ENCODE measurements at places on chromosomes 16 and 17.

DNA sequence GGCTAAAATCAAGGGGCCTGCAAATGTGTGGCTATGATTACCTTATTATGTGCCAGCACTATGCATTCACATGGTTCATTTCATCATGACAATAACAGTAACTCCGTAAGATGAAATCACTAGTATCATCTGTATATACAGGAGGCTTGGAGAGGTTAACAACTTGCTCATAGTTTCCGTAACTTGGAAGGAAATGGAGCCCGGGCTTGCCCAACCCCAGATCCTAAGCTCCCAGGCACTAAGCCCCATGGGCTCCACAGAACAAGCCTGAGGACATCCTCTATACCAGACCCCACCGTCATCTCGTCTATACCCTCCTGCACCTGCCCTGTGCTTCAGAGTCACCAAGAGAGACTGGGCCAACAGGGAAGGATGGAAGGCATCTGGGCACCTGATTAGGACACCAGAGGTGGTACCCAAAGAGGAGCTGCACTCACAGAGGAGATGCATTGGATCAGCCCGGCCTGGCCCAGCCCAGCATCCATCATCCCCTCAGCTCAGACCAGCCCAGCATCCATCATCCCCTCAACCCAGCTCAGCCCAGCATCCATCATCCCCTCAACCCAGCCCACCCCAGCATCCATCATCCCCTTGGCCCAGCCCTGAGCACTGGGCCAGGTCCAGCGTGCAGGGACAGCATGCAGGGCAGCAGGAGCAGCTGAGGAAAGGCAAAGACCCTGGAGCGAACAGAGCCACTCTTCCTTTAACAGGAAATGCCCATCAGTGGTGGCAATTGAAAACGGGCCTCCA lies 28.5 kb downstream of the NSMCE1 start:
- no peak for DNase-seq

DNA sequence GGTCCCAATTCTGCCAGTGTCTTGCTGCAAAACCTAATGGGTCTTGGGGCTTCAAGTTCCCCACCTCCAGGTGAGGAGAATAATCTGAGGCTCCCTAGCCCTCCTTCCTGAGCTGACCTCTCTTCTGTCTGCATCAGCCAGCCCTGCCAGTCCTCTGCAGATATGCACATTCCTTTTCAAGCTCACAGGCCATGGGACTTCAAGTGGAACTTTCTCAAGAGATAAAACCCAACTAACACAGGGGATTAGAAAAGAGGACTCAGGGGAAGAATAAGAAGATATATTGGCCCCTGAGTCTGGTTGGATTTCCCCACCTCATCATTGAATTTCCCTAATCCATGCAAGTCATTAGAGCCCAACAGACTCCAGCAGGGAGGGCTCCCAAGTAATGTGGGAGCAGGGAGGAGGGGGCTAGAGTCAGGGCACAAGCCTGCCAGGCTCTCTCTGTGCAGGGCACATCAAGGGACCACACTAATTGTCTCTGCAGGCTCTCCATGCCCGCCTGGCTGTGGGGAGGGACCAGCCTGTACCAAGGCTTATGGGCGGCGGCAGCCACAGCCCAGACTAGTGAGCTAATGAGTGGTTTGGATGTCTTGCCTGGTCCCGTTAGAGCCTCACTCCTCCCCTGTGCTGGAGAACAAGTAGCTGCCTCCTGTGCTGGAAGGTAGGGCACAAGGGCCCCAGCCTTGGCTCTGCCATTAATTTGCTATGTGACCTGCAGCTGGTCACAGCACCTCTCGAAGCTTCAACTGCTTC lies 1.2 kb downstream of the KRT14 start:
- no peak for DNase-seq

GRCh38 chr17:82054351-82055022 lies 2.8 kb downstream of the GPS1 start:
- no peak for DNase-seq

DNA sequence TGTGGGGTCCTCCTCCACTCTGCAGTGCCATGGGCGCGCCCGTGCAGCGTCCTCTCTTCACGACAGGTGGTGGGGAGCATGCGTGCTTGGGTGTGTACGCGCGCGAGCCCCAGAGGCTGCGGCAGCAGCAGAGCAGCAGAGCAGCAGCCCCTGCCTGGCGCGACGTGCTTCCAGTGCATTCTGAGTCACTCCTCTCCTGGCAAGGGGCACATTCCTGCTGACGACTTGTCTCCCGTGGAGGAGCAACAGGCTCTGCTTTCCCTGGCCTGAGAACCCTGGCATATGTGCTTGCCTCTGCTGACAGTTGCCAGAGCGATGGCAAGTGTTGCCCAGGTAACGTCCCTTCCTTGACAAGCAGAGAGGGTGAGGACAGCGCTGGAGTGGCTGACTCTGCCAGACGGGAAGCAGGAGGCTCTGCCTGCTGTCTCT lies 133.8 kb upstream of the PLCG2 start:
- DNase-seq = no peak

- no peak for DNase-seq
These were observed 341.4 kb downstream of the CA10 start for GRCh38 chr17:51817117-51817516.

GRCh38 chr17:7403043-7403726 lies 712 bp downstream of the TMEM256 start:
- DNase-seq = peak; percentile 7

GRCh38 chr16:87323727-87324410 lies 6.7 kb upstream of the C16orf95 start:
- DNase-seq = no peak

DNA sequence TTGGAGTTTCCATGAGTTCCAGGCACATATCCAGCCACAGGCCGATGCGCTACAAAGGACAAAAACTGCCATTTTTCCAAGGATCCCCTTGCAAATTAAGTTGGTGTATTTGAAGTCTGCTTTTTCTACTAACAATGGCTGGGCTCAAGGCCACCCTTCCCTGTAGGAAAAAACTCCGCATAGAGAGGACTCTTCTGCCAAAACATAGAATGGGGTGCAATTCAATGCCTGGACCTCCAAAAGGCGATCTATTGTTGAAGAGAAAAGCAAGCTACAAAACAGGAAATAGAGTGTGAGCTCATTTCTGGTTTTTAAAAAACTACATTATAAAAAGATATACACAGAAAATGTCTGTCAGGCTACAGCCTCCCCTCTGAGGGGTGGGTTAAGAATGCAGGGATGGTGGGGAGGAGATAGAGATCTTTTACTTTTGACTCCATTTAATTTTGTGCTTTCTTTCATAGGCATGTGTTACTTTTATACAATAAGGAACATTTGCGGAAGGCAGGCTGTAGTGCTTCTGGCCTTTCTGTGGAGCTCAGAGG lies 22.9 kb upstream of the PRSS54 start:
- DNase-seq = no peak

DNA sequence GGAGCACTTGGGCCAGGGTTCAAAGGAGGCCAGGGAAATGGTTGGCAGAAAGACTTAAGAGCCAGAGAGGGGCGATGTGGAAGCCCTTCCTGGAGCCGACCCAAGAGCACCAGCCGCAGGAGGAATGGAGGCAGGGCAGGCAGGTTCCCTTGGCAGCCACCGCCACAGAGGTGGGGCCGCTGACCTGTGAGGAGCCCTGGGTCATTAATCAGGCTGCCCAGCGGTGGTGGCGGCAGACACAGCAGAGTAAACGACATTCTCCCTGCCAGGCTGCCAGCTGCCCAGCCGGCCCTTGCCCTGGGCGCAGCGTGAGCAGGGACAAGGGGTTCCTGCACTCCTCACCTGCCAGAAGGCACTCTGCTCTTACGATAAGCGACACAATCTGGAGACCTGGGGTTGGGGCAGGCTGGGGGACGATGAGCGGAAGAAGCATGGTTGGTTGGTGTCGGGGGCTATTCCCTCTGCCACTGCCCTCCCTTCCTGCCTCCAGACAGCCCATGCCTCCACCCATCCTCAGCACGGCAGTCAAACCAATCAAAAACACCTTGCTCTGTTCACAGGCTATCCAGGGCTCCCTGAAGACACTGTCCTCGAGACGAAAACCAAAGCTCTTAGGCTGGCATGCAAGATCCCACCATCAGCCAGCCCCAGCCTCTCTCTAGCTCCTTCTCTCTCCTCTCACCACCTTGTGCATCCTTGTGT lies 40.9 kb downstream of the PLXDC1 start:
- no peak for DNase-seq

DNA sequence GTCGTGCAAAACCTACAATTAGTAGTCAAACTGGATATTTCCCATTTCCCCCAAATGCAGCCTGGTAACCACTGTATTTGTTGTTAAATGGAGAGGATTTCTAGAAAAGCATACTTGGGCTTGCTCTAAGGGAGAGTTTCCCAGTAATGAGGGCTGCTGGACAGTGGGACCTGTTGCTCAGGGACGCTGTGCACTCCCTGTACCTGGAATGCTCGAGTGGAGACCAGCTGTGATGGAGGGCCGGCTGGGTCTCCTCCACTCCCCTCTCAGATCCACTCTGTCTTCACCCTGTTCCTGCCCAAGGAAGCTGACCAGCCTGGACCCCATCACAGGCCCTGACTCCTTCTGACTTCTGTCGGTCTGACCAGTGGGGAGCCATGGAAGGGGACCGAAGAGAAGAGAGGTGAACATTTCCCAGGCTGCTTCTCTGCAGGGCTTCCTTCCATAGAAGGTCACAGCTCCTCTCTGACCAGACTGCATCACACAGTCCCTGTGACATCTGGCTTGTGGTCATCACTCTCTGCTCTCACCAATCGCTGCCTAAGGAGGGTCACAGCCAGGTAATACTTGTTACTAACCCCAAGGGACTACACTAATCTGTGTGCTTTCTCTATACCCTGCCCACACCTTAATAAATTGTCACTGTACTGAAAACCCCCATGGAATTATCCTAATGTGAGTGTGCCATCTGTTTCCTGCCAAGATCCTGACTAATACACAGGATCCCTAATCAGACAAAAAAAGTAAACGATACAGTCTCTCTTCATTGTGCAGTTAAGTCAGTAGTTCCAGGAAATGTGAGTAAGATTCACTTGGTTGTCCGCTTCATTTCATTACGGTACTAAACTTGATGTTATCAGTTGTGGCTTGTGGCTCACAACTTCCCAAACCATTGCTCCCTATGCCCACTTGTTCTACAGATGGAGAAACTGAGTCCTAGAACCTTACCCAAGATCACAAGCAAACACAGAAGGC lies 102.4 kb downstream of the CCT6B start:
- no peak for DNase-seq

- DNase-seq = peak; percentile 82
These were observed 16.3 kb downstream of the DNAI2 start for GRCh38 chr17:74290340-74290739.

DNA sequence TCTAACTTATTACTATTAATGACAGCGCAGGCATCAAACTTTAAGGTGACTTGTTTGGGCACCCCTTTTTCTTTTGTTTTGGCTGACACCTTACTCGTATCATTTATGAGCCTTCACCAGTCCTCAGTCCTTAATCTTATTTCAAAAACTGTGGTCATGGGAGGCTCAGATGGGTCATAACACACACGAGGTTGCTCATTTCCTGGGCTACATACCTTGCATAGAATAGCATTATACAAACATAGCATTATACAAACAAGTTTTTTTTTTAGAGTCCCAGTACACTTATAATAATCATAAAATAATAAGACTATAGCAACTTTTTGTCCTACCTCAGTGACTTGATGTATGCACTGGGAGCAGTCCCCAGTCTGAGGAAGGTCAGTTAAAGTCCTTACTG lies 11.2 kb upstream of the ACSF2 start:
- DNase-seq = no peak

GRCh38 chr17:50963139-50963538 lies 97.0 kb upstream of the TOB1 start:
- DNase-seq = no peak

- DNase-seq = peak; percentile 71
These were observed 373 bp downstream of the CMC2 start for GRCh38 chr16:81006211-81006812.

- no peak for DNase-seq
These were observed 117.9 kb downstream of the SPACA3 start for GRCh38 chr17:33109336-33110072.

- no peak for DNase-seq
These were observed 299.2 kb downstream of the TOX3 start for GRCh38 chr16:52247737-52248136.

GRCh38 chr16:3074860-3075522 lies 9.6 kb downstream of the IL32 start:
- DNase-seq = no peak

DNA sequence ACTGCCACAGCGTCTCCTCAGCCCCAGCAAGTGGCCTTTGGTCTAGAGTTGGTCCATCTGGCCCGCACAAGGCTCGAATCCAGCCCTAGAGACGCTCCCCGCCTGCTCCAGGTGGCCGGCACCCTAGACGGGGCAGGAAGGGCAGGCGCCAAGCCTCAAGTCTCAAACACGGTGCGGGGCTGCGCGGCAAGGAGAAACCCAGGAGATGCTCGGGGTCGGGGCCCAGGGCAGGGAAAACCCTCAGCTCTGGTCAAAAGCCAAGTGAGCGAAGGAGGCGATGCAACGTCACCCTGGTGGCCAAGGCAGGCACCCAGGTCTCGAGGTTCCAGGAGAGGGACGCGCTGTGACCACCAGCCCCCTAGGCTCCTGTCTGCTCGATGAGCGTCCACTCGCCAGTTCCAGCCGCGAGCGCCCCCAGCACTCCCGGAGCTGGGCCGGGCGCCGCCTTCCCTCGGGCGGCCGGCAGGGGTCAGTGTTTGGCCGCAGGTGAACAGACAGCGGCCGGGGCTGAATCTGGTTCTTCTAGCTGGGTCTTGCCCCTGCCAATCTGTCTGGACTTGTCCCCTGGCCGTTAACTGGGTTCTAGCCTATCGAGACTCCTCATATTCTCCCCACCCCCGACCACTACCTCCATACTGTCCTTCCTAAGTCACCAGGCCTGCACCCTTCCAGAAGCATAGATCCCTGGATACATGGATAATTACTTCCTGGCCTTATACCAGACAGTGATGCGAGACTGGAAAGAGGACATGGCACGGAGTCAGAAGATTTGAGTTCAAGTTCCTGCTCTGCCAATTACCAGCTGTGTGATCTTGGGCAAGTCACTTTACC lies 44.0 kb downstream of the PRAC1 start:
- DNase-seq = peak; percentile 41

DNA sequence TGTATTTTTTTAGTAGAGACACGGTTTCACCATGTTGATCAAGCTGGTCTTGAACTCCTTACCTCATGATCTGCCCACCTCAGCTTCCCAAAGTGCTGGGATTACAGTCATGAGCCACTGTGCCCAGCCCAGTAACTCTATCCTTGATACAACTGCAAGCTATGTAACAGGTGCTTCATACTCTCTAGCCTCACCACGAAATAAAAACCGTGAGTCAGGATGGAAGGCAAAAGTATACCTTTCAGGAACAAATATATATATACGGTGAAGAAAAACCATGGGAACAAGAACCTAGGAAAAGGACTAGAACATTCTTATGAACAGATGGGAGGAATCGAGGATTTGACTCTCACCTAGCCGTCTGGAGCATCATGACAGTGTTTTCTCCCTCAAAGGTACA lies 9.6 kb upstream of the FBF1 start:
- no peak for DNase-seq

DNA sequence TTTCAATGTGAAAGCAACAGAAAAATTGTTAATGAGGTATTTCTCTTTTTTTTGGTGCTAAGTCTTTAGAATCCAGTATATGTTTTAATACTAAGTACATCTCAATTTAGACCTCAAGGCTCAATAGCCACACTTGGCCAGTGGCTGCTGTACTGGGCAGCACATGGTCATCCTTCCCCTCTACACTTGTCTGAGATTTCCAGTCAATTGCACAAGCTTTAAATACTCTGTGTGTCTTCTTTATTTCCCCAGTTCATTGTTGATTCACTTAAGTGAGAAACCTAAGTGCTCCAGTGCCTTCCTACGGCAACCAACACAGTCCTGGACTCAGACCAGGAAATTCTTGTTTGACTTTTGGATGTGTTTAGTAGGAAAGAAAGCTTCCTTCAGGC lies 62.2 kb downstream of the TNRC6C start:
- DNase-seq = no peak
